ENCODE measurements at places on chromosomes 7 and 10. TPM values are rescaled to one million over a fixed set of nuclear protein-coding genes. Genes with fewer than 3 reads are reported as not detected.

The AOC1 gene
- not detected for total RNA-seq

The DBNL gene
- 82.4 TPM for total RNA-seq

The CHAT gene
- total RNA-seq: not detected

The TRIM73 gene
- 0.59 TPM for total RNA-seq

The GRID2IP gene
- total RNA-seq: not detected

The CISD1 gene
- 28.5 TPM for total RNA-seq

The MUC12 gene
- total RNA-seq: 0.54 TPM

The TPK1 gene
- 2.2 TPM for total RNA-seq

The PSD gene
- 19.7 TPM for total RNA-seq

The MMRN2 gene
- total RNA-seq: 3.3 TPM

The UBE2H gene
- total RNA-seq: 68.1 TPM

The CALHM3 gene
- total RNA-seq: not detected

The FAM180A gene
- 1.3 TPM for total RNA-seq

The TAS2R41 gene
- total RNA-seq: not detected

The SORBS1 gene
- 2.4 TPM for total RNA-seq

The SPDYE9 gene
- total RNA-seq: not detected

The BLNK gene
- not detected for total RNA-seq

The AQP1 gene
- total RNA-seq: 3.8 TPM

The XRCC2 gene
- 0.20 TPM for total RNA-seq

The TBX20 gene
- total RNA-seq: 53.6 TPM

The TWIST1 gene
- total RNA-seq: 20.8 TPM

The HMX2 gene
- not detected for total RNA-seq
